MG63 (cell line): ENCODE measurements at places on chromosomes 13 and 19. TPM values are rescaled to one million over a fixed set of nuclear protein-coding genes. Genes with fewer than 3 reads are reported as not detected.
A peak's percentile ranks its signal among the peaks of the same experiment; 100 is the strongest.

FGF22 gene
- total RNA-seq: not detected in 2 replicates

GRCh38 chr19:6424195-6424938 lies at the start of gene KHSRP:
TSS of gene KHSRP (minus strand) at chr19:6424811. CDS start at chr19:6424701, 110 bp downstream.
- peak; percentile 13 for DNase-seq

DNA sequence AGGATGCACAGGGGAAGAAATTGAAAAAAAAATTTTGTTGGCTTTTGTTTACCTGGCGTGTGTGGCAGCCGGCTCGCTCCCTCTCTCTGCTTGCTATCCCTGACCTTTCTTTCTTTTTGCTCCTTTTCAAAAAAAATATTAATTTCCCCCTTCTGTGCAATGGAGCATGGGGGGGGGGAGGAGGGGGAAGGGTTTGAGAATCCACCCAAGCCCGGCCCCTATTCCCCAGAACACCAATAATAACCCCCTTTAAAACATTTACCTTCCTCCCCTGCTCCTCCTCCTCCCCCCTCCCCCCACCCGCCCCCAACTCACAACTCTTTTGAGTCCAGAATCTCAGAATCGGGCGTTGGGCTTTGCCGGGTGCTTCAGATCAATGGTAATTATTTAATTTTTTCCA lies 28.4 kb downstream of the NFIX start:
- no peak for DNase-seq

DNA sequence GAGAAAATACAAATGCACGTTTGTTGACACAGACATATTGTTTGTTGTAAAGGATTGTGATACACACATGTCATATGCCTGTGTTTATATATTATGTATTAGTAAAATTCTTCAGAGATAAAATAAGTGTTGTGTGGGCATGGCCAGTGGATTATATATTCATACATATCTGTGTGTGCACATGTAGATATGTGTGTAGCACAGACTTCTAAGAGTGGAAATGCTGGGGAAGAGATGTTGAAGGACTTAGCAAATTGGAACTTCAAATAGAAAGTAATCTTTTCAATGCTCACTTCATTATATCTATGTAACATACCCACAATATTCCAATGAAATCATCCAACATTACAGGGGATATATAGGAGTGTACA lies 413.2 kb downstream of the LMO7 start:
- DNase-seq: no peak

DNA sequence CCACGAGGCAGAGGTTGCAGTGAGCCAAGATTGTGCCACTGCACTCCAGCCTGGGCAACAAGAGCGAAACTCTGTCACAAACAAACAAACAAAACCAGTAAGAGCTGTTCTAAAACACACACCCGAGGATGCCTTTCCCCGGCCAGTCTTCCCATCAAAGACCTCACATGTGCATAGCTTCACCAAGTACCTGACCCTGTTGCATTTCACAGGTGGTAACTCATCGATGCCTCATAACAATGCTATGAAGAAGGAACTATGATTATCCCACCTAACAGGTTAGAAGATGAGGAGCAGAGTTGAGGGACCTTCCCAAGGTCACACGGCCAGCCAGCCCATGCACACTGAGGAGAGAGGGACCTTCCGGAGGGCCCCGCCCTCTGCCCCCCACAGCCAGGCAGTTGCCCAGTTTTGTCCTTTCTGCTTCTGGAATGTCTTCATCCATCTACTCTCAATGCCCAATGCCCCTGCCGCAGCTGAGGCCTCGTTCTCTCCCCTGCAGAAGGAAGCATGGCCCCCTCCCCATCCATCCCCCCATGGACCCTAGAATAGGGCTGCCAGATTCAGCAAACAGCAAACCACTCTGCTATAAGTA lies 16.8 kb upstream of the LENG8 start:
- no peak for DNase-seq
